Upper lobe of left lung (tissue), 6 donors: ENCODE measurements at places on chromosomes 6 and 20. TPM values are rescaled to one million over a fixed set of nuclear protein-coding genes. Genes with fewer than 3 reads are reported as not detected.

- H3K27me3 ChIP-seq, result no peaks in the 10 kb centered on the region
- H3K27ac ChIP-seq, result no peak overlapping the region
- no peaks in the 10 kb centered on the region for H3K36me3 ChIP-seq
Observed at GRCh38 chr20:23332467-23332866, 18.1 kb upstream of the NXT1 start.

DNA sequence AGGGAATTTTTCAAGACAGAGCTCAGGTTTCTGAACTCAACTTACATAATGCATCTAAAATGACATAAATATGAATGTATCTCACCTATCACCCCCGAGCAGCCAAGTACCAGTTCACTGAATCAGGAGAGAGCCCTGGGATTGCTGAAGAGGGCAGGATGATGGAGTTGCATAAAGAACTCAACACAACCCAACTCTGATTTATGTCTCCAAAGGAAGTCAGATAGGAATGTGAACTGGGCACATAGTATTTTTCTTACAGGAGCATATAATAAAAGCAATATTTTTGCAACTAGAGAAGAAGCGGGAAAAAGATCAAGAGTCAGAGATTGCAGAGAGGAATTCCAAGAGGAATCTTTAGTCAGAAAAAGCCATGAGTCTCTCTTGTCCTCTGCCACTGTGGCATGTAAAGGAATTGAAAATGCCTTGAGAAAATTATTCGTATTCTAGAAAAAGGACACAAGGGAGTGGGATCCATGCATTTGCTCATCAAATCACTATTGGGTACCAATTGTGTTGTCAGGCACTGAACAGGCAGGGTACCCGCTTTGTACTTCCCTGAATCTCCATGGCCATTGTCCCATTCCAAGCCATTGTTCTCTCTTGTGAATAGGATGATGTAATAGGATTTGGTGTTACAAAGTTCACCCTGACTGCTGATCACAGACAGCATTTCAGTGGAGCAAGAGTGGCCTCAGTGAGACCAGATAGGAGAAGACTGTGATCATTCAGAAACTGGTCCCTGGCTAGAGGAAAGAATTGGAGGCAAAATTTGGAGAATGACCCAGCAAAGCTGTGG, 16.3 kb downstream of the RIN2 start:
- DNase-seq, result no peak
- H3K27me3 ChIP-seq, result no peaks in the 10 kb centered on the region
- peaks cover 28% of the 10 kb centered on the region for H3K4me1 ChIP-seq
- no peak overlapping the region for H3K4me3 ChIP-seq
- H3K27ac ChIP-seq, result no peak overlapping the region

GRCh38 chr6:99822741-99823512, 171.1 kb downstream of the MCHR2 start:
- H3K27ac ChIP-seq, result no peak overlapping the region
- no peaks in the 10 kb centered on the region for H3K27me3 ChIP-seq
- DNase-seq, result no peak
- H3K36me3 ChIP-seq, result no peaks in the 10 kb centered on the region

- no peaks in the 10 kb centered on the region for H3K36me3 ChIP-seq
- no peak for DNase-seq
- H3K27me3 ChIP-seq, result no peaks in the 10 kb centered on the region
- H3K4me3 ChIP-seq, result no peak overlapping the region
- H3K27ac ChIP-seq, result no peak overlapping the region
- H3K4me1 ChIP-seq, result no peaks in the 10 kb centered on the region
Observed at GRCh38 chr20:30419466-30419865, 838.0 kb upstream of the DEFB115 start.

DNA sequence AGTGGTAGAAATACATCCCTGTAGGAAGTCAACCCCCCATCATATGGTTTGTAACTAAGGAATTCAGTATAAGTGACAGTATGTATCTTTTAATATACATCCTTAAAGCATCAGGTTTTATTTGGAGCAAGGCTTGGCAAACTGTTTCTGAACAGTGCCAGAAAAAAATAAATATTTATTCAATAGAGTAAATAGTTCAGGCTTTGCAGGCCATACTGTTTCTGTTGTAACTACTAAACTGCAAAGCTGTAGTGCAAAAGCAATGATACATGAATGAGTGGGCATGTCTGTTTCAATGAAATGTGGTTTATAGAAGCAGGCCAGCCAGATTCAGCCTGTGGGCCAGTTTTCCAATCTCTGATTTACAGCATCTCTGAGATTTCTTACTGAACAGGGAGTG, 977 bp downstream of the MEI4 start:
- H3K4me3 ChIP-seq, result no peak overlapping the region
- H3K27me3 ChIP-seq, result no peaks in the 10 kb centered on the region
- no peaks in the 10 kb centered on the region for H3K4me1 ChIP-seq
- no peaks in the 10 kb centered on the region for H3K36me3 ChIP-seq
- no peak for DNase-seq
- no peak overlapping the region for H3K27ac ChIP-seq

DNA sequence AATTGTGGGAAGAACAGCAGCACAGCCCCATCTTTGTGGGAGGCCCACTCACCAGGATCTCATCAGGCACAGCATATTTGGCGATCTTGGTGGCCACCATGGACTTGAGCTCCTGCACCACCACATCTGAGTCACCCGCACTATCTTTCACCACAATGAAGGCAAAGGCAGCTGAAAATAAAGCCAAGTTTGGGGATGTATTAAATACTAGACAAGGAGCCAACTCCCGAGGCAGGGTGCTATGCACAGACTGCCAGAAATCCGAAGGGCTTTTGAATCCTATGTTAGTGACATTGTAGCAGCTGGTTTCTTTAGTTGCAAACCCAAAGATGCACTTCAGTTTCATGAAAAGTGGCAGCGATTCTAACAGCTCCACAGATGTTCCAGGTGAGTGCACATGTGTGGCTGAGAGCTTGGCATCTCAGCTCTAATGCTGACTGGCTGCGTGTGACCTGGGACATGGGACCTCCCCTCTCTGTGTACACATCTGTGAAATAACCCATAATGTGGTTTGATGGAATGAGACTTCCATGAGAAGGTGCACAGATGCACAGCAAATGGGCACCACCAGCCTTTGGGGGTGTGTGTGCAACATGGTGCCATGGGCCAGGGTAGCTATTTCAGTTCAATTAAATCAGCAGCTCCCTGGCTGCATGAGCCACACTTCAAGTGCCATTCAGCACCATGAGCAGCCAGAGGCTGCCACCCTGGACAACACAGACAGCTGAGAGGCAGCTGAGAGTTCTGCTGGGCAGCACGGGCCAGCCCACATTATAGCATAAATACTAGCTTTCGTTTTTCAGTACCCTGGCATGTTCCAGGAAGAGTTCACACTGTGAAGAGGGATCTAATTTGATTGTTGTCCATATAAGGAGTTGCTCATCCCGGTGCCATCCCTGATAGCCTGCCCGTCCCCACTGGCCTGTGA, 16.9 kb upstream of the APMAP start:
- H3K36me3 ChIP-seq, result peaks cover 69% of the 10 kb centered on the region
- peaks cover 4% of the 10 kb centered on the region for H3K4me1 ChIP-seq
- H3K27ac ChIP-seq, result no peak overlapping the region
- H3K27me3 ChIP-seq, result no peaks in the 10 kb centered on the region
- H3K4me3 ChIP-seq, result no peak overlapping the region

PPT2 gene
- 31.4 TPM for total RNA-seq

ANKEF1 gene
- total RNA-seq, result 2.8 TPM

GRCh38 chr6:118917546-118918328, 17.2 kb downstream of the MCM9 start:
- no peak overlapping the region for H3K4me3 ChIP-seq
- peaks cover 19% of the 10 kb centered on the region for H3K36me3 ChIP-seq
- H3K27me3 ChIP-seq, result no peaks in the 10 kb centered on the region
- no peak overlapping the region for H3K27ac ChIP-seq
- no peak for DNase-seq

- H3K4me1 ChIP-seq, result no peaks in the 10 kb centered on the region
- no peak for DNase-seq
- H3K27ac ChIP-seq, result no peak overlapping the region
- H3K27me3 ChIP-seq, result no peaks in the 10 kb centered on the region
- H3K4me3 ChIP-seq, result no peak overlapping the region
- no peaks in the 10 kb centered on the region for H3K36me3 ChIP-seq
Observed at GRCh38 chr6:143125455-143125854, 64.8 kb downstream of the AIG1 start.

GRCh38 chr6:12798326-12798725, 81.8 kb downstream of the PHACTR1 start:
- no peaks in the 10 kb centered on the region for H3K36me3 ChIP-seq
- H3K27ac ChIP-seq, result no peak overlapping the region
- H3K4me3 ChIP-seq, result no peak overlapping the region
- no peak for DNase-seq

PTCRA gene
- total RNA-seq, result not detected

NMBR gene
- total RNA-seq, result not detected

BNIP5 gene
- not detected for total RNA-seq

TBC1D22B gene
- total RNA-seq, result 10.2 TPM

DNA sequence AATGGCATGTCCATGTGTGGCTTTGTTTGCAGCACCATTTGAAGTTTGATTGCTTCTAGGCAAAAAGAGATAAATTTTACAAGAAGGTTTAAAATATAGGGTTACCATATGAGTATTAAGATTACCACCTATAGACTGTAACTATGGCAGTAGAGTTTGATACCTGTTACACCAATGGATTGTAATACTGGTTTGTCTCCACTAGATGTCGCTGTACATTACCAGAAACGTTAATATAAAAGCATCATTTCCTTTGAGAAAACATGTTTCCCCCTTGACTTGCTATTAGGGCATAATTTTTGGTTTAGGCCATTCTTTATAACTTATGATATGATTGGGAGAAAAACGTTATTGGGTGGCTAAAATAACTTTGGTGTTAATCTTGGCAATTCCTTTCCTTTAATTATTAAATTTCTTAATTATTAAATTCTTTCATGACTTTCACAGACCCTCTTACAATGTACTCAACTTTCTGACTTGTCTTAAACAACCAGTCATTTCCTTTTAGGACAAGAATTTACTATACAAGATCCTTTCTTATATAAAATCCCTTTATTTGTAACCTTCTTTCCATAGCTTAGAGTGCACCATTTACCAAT, 42.8 kb downstream of the HLA-DPB1 start:
- no peak overlapping the region for H3K4me3 ChIP-seq
- no peaks in the 10 kb centered on the region for H3K36me3 ChIP-seq
- H3K27me3 ChIP-seq, result no peaks in the 10 kb centered on the region
- no peaks in the 10 kb centered on the region for H3K4me1 ChIP-seq
- no peak overlapping the region for H3K27ac ChIP-seq

SNAP25 gene
- total RNA-seq, result not detected
